ENCODE measurements at places on chromosomes 6 and 20.

- DNase-seq = no peak
Observed at GRCh38 chr6:90222724-90223198, 73.9 kb downstream of the BACH2 start.

DNA sequence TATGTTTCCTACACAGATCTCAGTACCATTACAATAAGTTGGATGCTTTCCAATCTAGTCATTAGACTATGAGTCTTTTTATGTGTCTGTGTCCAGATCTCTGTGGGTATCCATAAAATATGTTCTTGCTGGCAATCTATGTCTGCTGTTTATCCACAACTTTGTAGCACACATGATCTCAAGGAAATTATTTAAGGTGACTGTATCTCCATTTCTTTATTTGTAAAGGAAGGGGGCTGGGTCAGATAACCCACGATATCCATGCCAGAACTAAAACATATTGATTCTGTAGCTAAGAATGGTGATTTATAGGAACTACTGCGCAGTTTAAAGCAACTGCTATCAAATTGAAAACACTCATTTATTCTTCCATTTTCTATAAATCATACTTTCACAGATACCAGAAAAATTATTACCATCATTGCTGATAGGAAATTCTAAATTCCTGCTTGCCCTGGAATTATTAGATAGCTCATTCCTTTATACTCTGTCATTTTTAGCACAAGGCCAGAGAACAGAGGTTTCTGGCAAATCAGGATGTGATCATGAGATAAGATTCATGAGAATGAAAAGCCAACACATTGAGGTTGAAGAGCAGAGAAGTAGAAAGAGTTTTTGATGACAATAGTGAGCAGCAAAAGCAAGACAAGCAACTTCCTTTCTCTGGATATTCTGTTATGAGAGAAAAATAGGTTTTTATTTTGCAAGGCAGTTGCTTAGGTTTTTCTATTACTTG lies 851.4 kb upstream of the CITED2 start:
- DNase-seq = no peak

DNA sequence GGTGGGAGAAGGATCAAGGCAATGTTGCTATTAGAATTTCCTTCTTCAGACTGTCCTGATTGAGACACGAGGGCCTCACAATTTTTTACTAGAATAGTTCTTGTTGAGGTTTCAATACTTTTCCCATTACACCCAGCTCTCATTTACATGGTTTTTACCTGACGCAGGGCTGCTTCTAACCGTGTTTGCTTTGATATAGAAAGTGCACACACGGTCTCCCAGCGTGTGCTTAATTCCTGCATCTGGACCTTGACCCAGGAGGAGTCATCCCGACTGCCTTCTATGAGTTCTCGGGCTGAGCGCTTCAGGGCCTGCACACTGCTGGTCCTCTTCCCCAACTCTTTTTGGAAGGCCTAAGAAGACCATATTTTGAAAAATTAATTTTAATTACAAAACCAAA lies 160.2 kb downstream of the DST start:
- DNase-seq = no peak

- DNase-seq = no peak
Observed at GRCh38 chr20:62535964-62536363, 60.2 kb upstream of the GATA5 start.

DNA sequence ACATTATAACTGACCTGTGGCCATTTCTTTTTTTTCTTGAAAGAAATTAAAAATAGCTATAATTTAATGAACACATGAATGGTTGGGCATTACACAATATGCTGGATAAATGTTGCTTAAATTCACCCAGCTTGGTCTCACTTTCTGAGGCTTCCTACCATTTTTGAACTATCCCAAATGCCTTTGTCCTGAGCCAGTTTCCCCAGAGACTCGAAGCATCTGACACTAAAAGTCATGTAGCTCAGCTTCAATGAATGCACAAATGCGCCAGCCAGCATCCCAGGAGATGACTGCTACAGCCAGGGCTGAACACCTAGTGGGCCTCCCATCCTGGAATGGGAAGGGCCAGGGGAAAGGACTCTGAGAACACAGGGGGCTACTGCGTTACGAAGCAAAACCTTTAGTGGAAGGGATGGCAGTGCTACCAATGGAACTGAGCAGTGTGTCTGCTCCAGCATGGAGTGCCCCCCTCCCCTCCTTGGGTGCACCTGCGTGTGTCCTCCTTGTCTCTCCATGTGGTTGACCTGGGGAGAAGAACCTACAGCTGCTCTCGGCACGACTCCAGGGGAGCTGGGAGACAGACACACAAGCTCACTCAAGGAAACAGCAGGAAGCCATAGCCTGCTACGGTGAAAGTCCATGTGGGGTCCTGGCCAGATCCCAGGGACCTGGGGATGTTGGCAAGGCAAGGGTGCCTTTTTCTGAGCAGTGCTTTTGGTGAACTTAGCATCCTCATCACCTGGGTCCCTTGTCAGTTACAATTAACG lies 60.9 kb downstream of the IRF4 start:
- DNase-seq = no peak

DNA sequence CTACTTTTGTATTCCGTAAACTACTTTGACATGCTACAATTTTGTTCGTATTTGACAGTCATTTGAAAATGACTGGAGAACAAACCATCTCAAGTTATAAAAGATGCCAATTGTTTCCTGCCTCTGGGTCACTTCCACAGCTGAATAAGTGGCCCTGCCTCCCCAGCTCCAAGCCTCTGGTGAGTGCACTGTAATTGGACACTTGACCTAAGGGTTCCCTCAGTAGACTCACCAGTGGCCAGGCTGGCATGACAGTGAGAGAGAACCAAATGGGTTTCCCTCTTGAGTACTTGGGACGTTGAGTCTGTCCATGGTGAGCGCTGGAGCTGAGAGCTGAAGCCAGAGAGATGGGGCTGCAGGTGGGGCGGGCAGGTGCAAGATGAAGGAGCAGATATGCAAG lies 57.1 kb downstream of the SLC35D3 start:
- DNase-seq = no peak

GRCh38 chr6:16804546-16805242 lies 43.4 kb upstream of the ATXN1 start:
- DNase-seq = no peak

DNA sequence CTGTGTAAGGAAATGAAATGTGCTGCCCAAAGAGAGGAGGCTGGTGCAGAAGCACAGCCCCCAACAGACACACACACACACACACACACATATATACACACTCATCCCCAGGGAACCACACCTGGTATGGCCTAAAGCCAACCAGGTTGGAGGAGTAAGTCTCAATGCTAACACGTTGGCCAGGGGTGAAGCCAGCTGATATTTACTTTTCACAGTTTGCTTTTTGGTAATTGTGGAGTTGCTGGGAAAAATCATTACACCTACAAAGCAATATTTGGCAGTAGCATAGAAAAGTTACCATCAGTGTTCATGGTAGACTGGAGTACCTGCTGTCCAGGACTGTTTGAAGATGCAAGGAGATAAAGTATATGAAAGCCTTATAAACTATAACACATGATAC lies 50.3 kb upstream of the NAA20 start:
- no peak for DNase-seq

- DNase-seq = no peak
Observed at GRCh38 chr6:9083108-9083507, 647.8 kb upstream of the SLC35B3 start.

DNA sequence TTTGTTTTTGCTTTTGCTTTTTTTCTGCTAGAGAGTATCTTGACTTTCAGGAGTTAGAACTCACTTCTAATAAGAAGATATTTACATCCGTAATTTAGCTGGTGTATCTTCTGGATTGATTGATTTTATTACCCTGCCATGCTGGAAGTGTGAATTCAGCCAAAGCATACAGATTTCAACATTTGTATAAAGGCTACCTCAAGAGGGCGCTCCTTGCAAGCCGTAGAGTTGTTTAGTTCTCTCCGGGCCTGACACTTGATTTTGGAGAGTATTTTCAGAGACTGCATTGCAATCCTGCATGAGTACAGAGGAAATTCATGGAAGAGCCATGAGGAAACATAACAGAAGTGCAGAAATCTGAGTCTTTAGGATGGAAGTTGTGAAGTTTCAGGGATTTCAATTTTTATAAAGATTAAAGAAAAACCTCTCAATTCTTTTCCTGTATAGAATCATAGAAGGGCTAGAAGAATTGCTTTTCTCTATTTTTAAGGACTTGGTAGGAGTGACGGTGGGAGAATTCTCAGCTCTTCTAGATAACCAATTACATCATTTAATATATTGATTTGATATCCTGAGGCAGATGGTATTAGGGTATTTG lies 66.7 kb upstream of the TIAM2 start:
- peak; percentile 66 for DNase-seq

DNA sequence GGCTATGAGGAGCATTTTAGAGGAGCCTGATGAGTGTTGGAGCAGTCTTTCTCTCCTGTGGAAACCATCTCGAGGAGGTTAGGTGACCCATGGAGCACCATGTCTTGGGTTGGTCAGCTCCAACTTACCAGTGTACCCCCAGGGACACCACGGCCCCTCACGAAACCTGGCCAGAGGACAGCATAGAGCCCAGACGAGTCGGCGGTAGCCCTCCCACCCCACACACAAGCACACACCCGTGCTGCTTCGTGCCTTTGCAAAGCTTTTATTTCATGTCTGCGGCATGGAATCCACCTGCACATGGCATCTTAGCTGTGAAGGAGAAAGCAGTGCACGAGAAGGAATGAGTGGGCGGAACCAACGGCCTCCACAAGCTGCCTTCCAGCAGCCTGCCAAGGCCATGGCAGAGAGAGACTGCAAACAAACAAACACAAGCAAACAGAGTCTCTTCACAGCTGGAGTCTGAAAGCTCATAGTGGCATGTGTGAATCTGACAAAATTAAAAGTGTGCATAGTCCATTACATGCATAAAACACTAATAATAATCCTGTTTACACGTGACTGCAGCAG lies 53.6 kb downstream of the EZR start:
- DNase-seq = no peak

DNA sequence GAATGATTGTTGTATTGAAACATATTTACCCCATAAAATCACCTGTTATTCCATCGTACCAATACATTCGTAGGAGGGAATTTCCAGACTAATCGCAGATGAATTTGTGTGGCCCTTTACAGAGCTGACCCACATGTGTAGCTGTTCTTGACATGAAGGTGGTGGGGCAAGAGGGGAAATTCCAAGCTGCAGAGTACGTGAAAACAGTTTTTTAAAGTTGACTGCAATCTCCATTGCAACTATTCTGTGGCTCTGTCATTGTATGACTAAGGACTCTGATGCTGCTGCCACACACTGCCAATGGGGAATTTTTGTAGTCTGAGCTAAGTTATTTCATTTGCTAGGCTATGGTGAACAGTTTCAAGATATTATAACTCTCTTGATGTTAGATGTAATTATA lies 46.4 kb upstream of the ADTRP start:
- no peak for DNase-seq

DNA sequence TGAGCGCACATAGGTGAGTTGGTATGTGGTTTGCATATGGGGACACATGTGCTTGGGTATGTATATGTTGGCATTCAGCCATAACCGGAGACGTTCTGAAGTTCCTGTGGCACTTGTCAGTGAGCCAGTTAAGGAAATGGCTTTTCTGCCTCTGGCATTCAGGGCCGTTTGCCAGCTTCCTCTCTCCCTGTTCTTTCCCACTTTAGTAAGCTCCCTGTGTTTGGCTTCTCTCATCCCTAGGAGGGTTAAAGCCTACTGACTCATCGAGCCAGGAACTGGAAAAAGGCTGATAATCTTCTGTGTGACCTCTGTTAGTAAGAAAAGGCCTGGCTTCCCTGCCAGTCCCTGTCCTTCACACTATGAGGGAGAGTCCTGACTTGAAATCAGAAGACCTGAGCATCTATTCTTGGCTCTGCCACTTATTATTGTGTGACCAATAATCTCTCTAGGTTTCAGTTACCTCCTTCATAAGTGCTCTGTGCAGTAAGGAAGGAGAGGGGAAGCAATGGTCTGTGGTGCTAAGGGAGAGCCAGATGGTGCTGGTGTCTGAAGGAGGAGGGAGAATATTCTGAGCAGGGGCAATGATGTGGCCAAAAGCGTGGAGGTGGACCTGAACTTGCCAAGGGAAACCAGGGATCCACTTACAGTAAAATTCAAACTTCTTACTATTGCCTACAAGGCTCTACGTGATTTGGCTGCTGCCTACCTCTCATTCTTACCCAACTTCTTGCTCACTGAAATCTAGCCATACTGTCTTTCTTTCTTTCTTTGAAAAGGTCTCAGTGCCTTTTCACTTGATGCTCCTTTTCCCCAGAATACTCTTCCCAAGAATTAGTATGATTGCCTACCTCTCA lies 31.4 kb downstream of the ACSS2 start:
- DNase-seq = peak; percentile 25

- peak; percentile 46 for DNase-seq
Observed at GRCh38 chr6:7058250-7058923, 49.4 kb upstream of the RREB1 start.

- no peak for DNase-seq
Observed at GRCh38 chr6:7073082-7073820, 34.5 kb upstream of the RREB1 start.

GRCh38 chr6:112251171-112251875 lies 3.0 kb downstream of the LAMA4 start:
- no peak for DNase-seq

DNA sequence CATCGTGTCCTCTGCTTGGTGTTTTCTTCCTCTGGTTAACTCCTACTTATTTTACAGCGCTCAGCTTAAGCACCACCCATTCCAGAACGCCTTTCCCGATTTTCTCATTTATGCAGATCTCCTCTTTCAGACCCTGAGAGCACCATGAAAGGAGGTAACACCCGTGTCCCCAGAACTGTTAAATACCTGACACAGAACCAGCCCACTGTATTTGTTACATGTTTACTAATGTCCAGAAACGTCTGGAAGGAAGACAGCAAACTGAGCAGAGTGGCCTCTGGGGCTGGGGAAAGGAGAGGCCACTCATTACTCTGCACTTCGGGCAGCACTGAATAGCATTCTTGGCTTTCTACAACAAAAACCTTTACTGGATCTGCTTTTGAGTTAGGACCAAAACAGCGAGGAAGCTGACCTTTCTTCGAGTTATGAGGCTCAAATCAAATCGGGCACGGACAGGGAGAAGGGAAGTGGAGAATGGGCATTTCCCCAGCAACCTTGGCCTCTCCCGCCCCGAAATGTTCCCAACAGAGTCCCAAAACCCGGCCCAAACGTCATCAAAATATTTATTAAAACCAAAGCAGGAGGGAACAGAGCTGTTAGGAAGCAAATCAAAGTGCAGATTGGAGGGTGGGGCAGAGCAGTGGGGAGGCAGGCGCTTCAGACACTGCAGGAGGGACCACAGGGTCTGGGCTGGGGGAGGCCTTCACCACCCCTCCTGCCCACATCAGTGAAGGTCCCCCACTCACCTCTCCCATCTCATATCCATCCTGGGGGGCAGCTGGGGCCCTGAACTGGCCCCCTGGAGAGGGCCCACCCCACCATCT lies 1.1 kb upstream of the NECAB3 start:
- DNase-seq = peak; percentile 53

DNA sequence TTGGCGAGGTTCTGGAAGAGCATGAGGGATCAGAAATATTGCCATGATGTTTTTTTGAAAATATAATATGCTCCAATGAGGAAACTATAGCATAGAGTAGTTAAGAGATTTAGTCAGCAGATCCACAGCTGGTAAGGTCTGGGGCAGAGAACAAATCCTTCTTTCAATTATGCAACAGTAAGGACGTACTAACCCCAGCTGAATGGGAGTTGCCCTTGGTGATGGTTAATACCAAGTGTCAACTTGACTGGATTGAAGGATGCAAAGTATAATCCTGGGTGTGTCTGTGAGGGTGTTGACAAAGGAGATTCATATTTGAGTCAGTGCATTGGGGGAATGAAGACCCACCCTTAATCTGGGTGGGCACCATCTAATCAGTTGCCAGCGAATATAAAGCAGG lies 745.5 kb upstream of the NRSN1 start:
- no peak for DNase-seq

- DNase-seq = peak; percentile 60
Observed at GRCh38 chr6:170022827-170023619, 267.9 kb downstream of the DLL1 start.

- no peak for DNase-seq
Observed at GRCh38 chr6:7786214-7786661, 60.3 kb downstream of the BMP6 start.
